ENCODE measurements at places on chromosomes 16 and 17.

DNA sequence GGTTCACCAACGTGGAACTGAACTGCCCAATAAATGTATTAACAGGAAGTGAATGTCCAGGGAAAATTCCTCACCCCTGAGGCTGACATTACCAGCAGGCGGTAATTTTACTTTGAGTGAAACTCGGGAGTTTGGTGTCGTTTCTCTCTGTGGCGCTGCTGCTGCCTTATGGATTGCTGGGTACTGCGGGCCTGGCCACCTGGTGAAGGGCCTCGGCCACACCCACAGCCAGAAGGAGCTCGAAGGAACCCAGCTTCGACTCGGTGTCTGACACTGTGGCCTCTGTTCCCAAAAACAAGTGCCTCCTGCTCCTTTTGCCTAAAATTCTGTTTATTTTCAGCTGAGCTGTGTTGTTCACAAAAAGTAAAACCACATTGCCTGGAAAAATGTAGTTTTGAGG is 115.0 kb downstream of the BANP start:
- DNase-seq, result no peak

DNA sequence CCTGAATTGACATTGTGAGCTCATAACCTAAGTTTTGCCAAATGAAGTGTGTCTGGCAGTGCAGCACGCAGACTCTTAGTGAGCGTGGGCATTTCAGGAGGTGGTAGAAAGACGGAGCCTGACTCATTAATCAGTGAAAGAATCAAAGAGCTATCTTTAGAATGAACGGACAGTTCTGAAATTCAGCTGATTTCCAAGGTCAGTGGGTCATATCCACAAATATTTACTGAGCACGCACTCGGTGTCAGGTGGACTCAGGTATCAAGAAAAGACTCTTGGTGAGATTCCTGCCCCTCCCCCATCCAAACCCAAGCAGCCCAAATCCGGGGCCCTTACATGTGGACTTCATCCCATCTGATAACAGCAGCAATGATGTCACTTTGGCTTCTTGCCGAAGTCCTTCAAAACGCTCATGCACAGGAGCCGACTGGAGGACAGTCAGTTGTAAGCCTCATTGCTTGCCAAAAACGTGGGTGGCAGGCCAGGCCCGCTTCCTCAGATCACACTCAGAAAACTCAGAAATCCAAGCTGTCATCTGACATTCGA is 185.8 kb downstream of the HS3ST3A1 start:
- peak; percentile 75 for DNase-seq

GRCh38 chr17:60542071-60542470 is 16.0 kb upstream of the APPBP2 start:
- DNase-seq, result no peak

DNA sequence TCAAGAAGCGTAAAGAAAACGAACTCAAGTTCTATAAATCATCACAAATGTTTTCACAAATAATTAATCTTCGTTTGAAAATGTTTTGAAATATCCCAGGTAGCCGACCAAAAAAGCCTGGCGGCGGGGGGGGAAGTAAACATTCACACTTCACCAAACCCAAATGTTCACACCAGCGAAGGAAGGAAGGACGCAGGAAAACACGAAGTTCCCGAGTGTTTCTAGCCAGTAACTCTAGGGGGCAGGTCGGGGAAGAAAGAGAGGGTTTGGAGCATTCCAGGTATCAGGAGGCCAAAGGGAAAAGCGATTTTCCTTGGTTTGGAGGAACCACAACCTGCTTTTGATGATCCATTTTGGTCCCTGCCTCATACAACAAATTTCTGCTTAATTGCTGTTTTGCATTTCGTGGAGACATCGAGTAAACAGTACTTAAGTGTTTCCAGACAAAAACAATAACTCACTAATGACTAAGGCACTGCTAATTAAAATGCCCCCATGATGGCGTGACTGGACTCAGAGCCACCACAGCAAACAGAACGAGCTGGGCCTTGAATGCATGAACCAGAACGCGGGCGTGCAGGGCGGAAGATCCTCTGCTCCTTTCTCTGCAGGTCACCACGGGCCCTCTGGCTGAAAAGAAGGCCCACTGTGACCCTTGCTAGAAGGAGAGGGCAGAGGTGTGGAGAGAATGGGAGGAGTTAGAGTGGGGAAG is 16.6 kb downstream of the ZFHX3 start:
- no peak for DNase-seq

GRCh38 chr17:42779936-42780850 is at the start of gene WNK4:
Gene WNK4 (plus strand): TSS chr17:42780610. CDS start chr17:42780699, 89 bp downstream.
- no peak for DNase-seq

DNA sequence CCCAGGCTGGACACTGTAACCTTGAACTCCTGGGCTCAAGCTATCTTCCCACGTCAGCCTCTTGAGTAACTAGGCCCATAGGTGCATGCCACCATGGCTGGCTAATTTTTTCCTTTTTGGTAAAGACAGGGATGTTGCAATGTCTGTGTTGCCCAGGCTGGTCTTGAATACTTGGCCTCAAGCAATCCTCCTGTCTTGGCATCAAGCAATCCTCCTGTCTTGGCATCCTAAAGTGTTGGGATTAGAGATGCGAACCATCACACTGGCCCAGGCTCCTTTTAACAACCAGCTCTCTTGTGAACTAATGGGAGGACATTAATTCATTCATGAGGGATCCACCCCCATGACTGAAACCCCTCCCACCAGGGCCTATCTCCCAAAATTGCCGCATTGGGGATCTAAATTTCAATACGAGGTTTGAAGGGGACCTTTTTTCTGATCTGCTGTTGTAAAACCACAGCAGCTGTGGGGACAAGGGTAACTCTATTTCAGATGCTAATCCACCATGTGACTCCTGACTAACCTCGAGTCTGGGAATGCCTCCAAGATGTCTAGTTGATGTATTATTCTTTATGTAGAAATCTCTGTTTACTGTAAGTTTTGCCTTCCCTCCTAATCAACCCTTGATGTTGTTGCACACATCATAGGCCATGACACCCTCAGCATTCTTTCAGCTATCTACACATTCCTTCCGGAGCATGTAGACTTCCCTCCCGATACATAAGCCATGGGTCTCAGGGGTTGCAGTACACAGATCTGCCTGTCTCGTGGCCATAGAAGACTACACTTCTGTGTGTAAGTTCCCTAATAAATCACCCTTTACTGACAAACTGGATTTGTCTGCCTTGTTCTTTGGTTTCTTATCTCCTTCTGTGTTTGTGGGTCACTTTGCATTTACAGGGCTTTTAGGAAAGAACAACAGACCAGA is 37.6 kb downstream of the RNF112 start:
- DNase-seq, result no peak
